ENCODE measurements at places on chromosomes 2 and 18. TPM values are rescaled to one million over a fixed set of nuclear protein-coding genes. Genes with fewer than 3 reads are reported as not detected.

The PLA2R1 gene
- 3.6 TPM for polyA plus RNA-seq

The ABHD3 gene
- polyA plus RNA-seq = 23.7 TPM

The NEUROD1 gene
- polyA plus RNA-seq = not detected

The COLEC11 gene
- polyA plus RNA-seq = 0.30 TPM

The SLC5A7 gene
- not detected for polyA plus RNA-seq

The GAREM2 gene
- polyA plus RNA-seq = 4.5 TPM

The WDR75 gene
- 53.6 TPM for polyA plus RNA-seq

The RNU2-63P gene
- polyA plus RNA-seq = not detected

The CIB4 gene
- 0.30 TPM for polyA plus RNA-seq

The TRABD2A gene
- 7.1 TPM for polyA plus RNA-seq

The HAAO gene
- polyA plus RNA-seq = not detected

The PTPRM gene
- polyA plus RNA-seq = 39.3 TPM

The CFAP65 gene
- polyA plus RNA-seq = 0.22 TPM

The SCN1A gene
- polyA plus RNA-seq = not detected

The SLC19A3 gene
- 2.7 TPM for polyA plus RNA-seq

The ITGB1BP1 gene
- 101 TPM for polyA plus RNA-seq

The CROCC2 gene
- not detected for polyA plus RNA-seq

The MZT2A gene
- 129 TPM for polyA plus RNA-seq

The NOSTRIN gene
- 2.5 TPM for polyA plus RNA-seq

The PLCL1 gene
- not detected for polyA plus RNA-seq

The PDE11A gene
- 3.4 TPM for polyA plus RNA-seq

The ACMSD gene
- polyA plus RNA-seq = not detected

The TRIM43 gene
- not detected for polyA plus RNA-seq

The GPR45 gene
- not detected for polyA plus RNA-seq

The GKN1 gene
- 0.90 TPM for polyA plus RNA-seq

The LCT gene
- 0.05 TPM for polyA plus RNA-seq

The VIT gene
- not detected for polyA plus RNA-seq

The GRB14 gene
- 18.5 TPM for polyA plus RNA-seq

The CPS1 gene
- polyA plus RNA-seq = 16.1 TPM

The SERPINB13 gene
- not detected for polyA plus RNA-seq

The ZSWIM2 gene
- not detected for polyA plus RNA-seq

The ANKRD29 gene
- polyA plus RNA-seq = 17.4 TPM

The ST6GAL2 gene
- polyA plus RNA-seq = 23.9 TPM

The RAMP1 gene
- not detected for polyA plus RNA-seq

The ABCB11 gene
- polyA plus RNA-seq = 0.03 TPM

The UPP2 gene
- polyA plus RNA-seq = not detected

The CHRNG gene
- polyA plus RNA-seq = not detected

The FBLN7 gene
- polyA plus RNA-seq = 0.63 TPM

The ALLC gene
- polyA plus RNA-seq = not detected

The CRYBA2 gene
- polyA plus RNA-seq = not detected

The HRH4 gene
- polyA plus RNA-seq = 0.07 TPM

The SRD5A2 gene
- 0.01 TPM for polyA plus RNA-seq

The LYPD6B gene
- polyA plus RNA-seq = not detected

The TLK1 gene
- 18.8 TPM for polyA plus RNA-seq

The CYS1 gene
- 1.2 TPM for polyA plus RNA-seq

The UGT1A5 gene
- polyA plus RNA-seq = not detected

The IL1RN gene
- 0.13 TPM for polyA plus RNA-seq

The SKOR2 gene
- polyA plus RNA-seq = not detected

The INHA gene
- 0.72 TPM for polyA plus RNA-seq

The COLEC12 gene
- polyA plus RNA-seq = not detected

The LRATD1 gene
- not detected for polyA plus RNA-seq

The IL36B gene
- not detected for polyA plus RNA-seq

The EFR3B gene
- polyA plus RNA-seq = 12.5 TPM

The PSMA8 gene
- polyA plus RNA-seq = not detected

The TMEM178A gene
- polyA plus RNA-seq = 0.15 TPM

The SLC23A3 gene
- 0.90 TPM for polyA plus RNA-seq

The INPP5D gene
- 0.53 TPM for polyA plus RNA-seq

The SGPP2 gene
- polyA plus RNA-seq = 0.08 TPM

The RND3 gene
- polyA plus RNA-seq = 56.8 TPM

Measured in A549 (cell line).